ENCODE measurements at places on chromosomes 12 and 14.
A peak's percentile ranks its signal among the peaks of the same experiment; 100 is the strongest.

DNA sequence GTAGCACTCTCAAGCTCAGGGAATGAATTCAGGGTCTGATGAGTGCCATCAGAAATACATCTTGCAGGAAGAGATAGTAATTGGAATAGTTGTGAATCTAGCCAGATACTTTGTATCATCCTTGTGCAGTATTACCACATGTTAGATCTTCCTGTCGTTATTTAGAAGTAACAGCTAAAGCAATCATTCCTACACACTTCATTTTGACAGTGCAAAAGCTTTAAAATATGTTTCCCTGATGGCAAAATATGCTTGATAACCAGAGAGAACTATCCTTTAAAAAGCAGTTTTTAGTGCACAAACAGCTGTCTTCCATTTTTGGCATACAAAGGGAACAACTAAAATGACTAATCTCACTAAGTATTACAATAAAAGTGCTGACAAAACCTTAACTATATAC lies 149.5 kb upstream of the SLC38A2 start:
- no peak for DNase-seq

DNA sequence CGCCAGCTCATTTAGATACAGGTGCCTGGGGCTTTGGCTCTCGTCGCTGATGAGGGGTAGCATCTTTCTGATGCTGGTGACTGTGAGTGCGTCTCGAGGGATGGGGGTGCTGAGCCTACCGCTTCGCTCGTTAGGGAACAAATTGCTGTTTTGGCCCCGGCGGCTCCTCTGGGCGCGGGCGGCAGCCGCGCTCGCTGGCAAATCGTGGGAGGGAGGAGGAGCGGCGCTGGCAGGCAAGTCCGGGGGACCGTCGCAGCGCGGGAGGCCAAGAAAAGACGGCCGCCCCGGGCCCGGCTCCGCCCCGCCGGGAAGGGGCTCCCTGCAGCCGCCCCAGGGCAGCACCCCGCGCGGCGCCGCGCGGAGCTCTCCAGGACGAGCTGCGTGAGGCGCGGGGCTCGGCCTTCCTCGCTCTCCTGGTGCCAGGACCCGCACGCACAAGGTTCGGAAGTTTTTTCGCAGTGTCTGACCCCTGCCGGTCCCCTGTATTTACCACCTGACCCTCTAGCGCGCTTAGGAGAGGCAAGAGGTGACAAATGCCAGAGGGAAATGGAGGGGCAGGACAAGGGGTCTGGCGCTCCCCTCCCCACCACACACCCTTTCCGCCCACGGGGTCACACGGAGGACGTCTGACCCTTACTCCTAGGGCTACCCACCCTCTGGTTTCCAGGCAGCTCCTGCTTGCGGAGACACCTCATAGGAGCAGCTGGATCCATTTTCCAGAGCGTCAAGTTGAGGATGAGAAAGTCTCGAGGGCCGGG lies 899 bp upstream of the KCNH3 start:
- DNase-seq: peak; percentile 42

DNA sequence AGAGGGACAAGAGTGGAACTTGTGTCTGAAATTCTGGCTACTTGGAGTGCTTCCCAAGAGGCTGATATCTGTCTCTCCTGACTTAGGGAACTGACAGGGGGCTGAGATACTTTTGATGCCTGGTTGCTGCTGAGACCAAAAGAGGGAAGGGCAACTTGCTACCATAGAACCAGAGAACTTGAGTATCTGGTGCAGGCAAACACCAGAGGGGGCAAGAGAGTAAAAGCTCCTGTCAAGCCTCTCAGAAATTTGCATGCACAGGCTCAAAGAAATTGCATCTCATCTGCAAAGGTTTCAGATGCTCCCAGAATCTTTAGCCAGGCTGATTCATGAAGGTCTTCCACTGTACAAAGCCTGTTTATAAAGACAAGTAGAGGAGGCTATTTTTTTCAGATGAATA lies 391.3 kb upstream of the FOXG1 start:
- DNase-seq: no peak

DNA sequence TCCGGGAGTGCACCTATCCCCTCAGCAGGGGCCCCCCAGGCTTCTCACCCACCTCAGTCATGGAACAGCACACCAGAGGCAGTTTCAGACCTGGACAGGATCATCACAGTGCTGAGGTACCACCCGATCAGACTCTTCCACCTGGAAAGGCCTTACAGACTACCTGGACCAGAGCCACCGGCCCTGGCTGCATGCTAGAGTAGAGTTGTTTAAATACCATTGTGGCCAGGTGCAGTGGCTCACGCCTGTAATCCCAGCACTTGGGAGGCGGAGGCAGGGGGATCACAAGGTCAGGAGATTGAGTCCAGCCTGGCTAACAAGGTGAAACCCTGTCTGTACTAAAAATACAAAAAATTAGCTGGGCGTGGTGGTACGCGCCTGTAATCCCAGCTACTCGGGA lies 61.5 kb downstream of the TSPAN11 start:
- no peak for DNase-seq

GRCh38 chr12:69533844-69534243 lies 51.4 kb upstream of the CCT2 start:
- no peak for DNase-seq

GRCh38 chr14:101064718-101065117 lies 161.2 kb upstream of the RTL1 start:
- no peak for DNase-seq

GRCh38 chr12:106238146-106238545 lies 9.7 kb downstream of the CKAP4 start:
- DNase-seq: no peak

- peak; percentile 12 for DNase-seq
These were observed 36.2 kb downstream of the TMEM120B start for GRCh38 chr12:121748571-121749265.

GRCh38 chr12:112446008-112446725 lies 27.4 kb downstream of the PTPN11 start:
- DNase-seq: no peak

DNA sequence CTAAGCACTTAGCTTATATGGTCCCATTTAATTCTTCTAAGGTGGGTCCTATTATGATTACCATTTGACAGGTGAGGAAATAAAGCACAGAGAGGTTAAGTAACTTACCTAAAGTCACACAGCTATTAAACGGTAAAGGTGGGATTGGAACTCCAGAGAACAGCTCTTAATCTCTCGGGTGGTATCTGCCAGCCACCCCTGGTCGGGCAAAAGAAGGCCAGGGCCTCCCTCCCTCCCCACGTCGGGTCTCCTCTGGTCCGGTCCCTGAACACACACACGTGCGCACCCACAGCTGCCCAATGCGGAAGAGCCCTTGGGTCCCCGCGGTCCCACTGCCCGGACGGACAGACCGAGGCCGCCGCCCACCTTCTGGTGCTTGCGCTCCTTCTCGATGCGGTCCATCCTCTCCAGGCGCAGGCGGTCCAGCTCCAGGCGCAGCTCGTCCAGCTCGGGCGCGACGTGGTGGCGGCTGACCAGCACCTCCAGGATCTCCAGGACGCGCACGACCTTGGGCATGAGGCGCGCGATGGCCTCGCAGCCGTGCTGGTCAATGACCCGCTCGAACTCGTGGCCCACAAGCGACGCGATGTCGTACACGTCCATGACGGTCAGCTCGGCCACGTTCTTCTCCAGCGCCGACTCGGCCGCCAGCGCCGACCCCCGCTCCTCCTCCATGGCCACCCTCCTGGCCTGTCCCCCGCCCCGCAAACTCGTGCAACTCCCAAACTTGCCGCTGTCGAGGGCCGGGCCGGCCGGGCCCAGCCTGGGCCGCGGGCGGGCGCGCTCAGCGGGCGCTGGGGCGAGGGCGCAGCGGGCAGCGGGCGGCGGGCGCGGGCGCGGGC lies 490 bp downstream of the RILPL1 start:
- DNase-seq: no peak

DNA sequence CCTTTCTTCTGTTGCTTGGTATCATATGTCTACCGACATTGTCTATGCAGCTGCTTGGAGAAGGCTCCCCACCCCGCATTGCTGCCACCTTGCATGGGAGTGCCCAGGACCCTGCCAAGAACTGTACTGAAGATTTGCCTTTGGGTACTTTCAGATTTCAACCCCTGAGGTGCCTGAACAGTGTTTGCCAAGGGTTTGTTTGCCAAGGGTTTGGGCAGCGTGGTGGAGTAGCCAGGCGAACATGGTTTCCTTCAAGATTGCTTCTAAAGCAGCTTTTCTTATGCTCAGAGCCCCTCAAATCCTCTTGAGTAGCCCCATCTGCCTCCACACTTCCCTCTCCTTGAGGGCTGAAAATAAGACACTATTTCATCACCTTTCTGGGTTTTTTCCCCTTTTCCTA lies 25.3 kb upstream of the CRY1 start:
- DNase-seq: no peak

- DNase-seq: no peak
These were observed 56.5 kb upstream of the CFL2 start for GRCh38 chr14:34770901-34771300.

- no peak for DNase-seq
These were observed 131.4 kb downstream of the LMNTD1 start for GRCh38 chr12:25421651-25422167.

GRCh38 chr14:55832974-55833373 lies 253.0 kb downstream of the KTN1 start:
- DNase-seq: no peak

GRCh38 chr12:42277396-42278127 lies 39.5 kb upstream of the YAF2 start:
- DNase-seq: no peak

DNA sequence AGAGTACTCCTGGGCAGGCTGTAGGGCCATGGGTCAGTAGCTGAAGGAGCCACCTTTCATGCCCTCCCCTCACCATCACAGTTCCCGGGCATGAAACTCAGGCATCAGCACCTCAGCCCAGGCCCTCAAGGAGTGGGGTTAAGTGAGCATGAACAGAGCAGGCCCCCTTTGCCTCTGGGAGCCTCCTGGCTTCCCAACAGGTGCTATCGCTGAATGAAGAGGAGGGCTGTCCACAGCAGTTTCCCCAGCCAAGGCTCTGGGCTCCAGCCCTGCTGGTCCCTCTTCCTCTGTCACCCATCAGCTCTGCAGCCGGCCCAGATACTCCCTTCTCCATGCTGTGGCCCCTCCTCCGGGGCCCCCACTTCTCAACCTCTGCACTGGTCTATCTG lies 184.3 kb downstream of the ZFP36L1 start:
- DNase-seq: no peak

GRCh38 chr14:26636561-26636960 lies 38.7 kb upstream of the NOVA1 start:
- DNase-seq: no peak

GRCh38 chr12:24815114-24815423 lies 133.8 kb downstream of the BCAT1 start:
- DNase-seq: no peak

- DNase-seq: peak; percentile 32
These were observed 23.8 kb upstream of the PHC1 start for GRCh38 chr12:8890313-8891085.

GRCh38 chr12:1666685-1667162 lies 24.1 kb upstream of the ADIPOR2 start:
- DNase-seq: no peak

- DNase-seq: no peak
These were observed 129.5 kb downstream of the SLC38A6 start for GRCh38 chr14:61110316-61111082.

GRCh38 chr14:71651228-71651627 lies 281.0 kb upstream of the RGS6 start:
- DNase-seq: no peak

All from stimulated activated CD4-positive, alpha-beta T cell treated with anti-CD3 and anti-CD28 coated beads, Interleukin-4, amount 100 ng/mL, for 1 hour (primary cell).